ENCODE measurements at places on chromosomes 5 and 9. TPM values are rescaled to one million over a fixed set of nuclear protein-coding genes. Genes with fewer than 3 reads are reported as not detected.

Gene LCNL1
- not detected for total RNA-seq

Gene C9
- total RNA-seq: 0.08 TPM

Gene CER1
- total RNA-seq: not detected

Gene NR5A1
- not detected for total RNA-seq

Gene ORM2
- total RNA-seq: not detected

Gene MRPS30
- 63.9 TPM for total RNA-seq

Gene MEGF10
- 0.08 TPM for total RNA-seq

Gene SAPCD2
- 4.0 TPM for total RNA-seq

Gene PCDHB2
- 0.62 TPM for total RNA-seq

Gene SEMA5A
- 1.7 TPM for total RNA-seq

Gene ADCY2
- total RNA-seq: not detected

Gene ZDHHC11B
- not detected for total RNA-seq

Gene INSL4
- not detected for total RNA-seq

Gene C9orf85
- total RNA-seq: 11.3 TPM

Gene ARL15
- total RNA-seq: 8.5 TPM

Gene SLC25A25
- total RNA-seq: 8.0 TPM

Gene MELK
- 45.8 TPM for total RNA-seq

Gene GDF9
- total RNA-seq: 0.42 TPM

Gene RAPGEF6
- 5.3 TPM for total RNA-seq

Gene GARIN3
- total RNA-seq: not detected

Gene GPR151
- total RNA-seq: not detected

Gene HTR1A
- not detected for total RNA-seq

Gene EIF4E1B
- total RNA-seq: not detected

Gene TTC39B
- total RNA-seq: 10.2 TPM

Gene ZNF879
- 1.0 TPM for total RNA-seq

Gene C7
- not detected for total RNA-seq

Gene HMCN2
- not detected for total RNA-seq

Gene HSPB3
- total RNA-seq: not detected

Gene CCNI2
- total RNA-seq: 0.16 TPM

Gene ENDOG
- total RNA-seq: 32.5 TPM

Gene GKAP1
- 0.80 TPM for total RNA-seq

Gene PRR7
- 35.6 TPM for total RNA-seq

Gene ELOVL7
- 8.1 TPM for total RNA-seq

Gene CD274
- total RNA-seq: 12.0 TPM

Gene ARL14EPL
- total RNA-seq: not detected

Gene STKLD1
- total RNA-seq: 0.19 TPM

Gene PRR16
- total RNA-seq: 0.39 TPM

Gene DNAH5
- total RNA-seq: 0.23 TPM

Gene CENPH
- total RNA-seq: 25.0 TPM

Gene TOR4A
- total RNA-seq: 24.2 TPM

Gene PHF2
- total RNA-seq: 9.9 TPM

Gene DIPK1B
- 0.08 TPM for total RNA-seq

Gene TMEM215
- total RNA-seq: not detected

Gene SPATA31D4
- total RNA-seq: not detected

Gene TPRN
- 6.7 TPM for total RNA-seq

Gene IFNK
- 4.3 TPM for total RNA-seq

Gene CWC27
- total RNA-seq: 9.6 TPM

Gene CTNNAL1
- total RNA-seq: 114 TPM

Gene GABRG2
- total RNA-seq: not detected

Gene SPATA31A3
- total RNA-seq: not detected

Gene UBAC1
- total RNA-seq: 38.0 TPM

Gene RNF20
- 17.5 TPM for total RNA-seq

Gene CCDC192
- not detected for total RNA-seq

Gene KLHL9
- 13.8 TPM for total RNA-seq

Gene CDH12
- not detected for total RNA-seq

Gene LECT2
- not detected for total RNA-seq
